ENCODE measurements at places on chromosomes 2 and 18. TPM values are rescaled to one million over a fixed set of nuclear protein-coding genes. Genes with fewer than 3 reads are reported as not detected.

The CACNB4 gene
- 0.25 TPM for total RNA-seq

The VSNL1 gene
- 15.8 TPM for total RNA-seq

The FOXI3 gene
- total RNA-seq: not detected

The KLHL29 gene
- total RNA-seq: 1.1 TPM

The ATOH8 gene
- 23.3 TPM for total RNA-seq

- DNase-seq: no peak
Measured at GRCh38 chr18:63071701-63072141, 247.8 kb downstream of the BCL2 start.

DNA sequence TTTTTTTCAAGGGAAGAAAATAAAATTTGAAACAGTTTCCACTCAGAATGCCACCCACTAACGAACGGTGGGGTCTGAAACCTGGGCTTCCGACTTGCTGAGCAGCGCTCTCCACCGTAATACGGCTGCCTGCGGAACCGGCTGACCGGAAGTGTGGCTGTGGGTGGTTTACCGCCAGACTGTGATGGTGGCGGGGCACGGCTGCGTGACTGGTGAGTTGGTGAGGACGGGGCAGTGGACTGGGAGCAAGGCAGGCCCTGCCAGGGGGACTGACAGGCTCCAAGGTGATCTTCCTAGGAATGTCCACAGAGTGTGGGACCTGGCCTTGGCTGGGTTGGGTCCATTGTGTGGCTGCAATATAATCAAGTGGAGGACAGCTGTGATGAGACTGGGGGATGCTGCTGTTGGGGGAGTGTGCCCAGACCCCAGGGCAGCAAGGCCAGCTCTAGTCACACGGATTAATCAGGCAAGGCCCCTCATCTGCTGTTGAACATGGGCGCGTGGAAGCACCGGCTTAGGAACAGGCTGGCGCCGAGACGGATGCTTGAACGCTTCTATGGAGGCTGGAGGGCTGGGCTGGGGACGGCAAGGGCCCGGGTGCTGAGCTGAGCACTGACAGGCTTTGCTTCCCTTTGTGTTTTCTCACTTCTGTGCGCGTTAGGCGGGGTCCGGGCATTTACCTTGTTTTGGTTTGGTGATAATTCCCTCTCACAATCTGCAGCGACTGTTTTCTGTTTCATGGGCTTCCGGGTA is 357.7 kb upstream of the SPRED2 start:
- DNase-seq: no peak

- no peak for DNase-seq
Measured at GRCh38 chr2:216217904-216218260, 108.7 kb downstream of the XRCC5 start.

GRCh38 chr2:179252423-179252822 is 12.2 kb downstream of the SESTD1 start:
- DNase-seq: no peak

- DNase-seq: no peak
Measured at GRCh38 chr2:49123600-49123999, 30.7 kb downstream of the FSHR start.

- no peak for DNase-seq
Measured at GRCh38 chr2:100674666-100675065, 111.9 kb downstream of the PDCL3 start.

DNA sequence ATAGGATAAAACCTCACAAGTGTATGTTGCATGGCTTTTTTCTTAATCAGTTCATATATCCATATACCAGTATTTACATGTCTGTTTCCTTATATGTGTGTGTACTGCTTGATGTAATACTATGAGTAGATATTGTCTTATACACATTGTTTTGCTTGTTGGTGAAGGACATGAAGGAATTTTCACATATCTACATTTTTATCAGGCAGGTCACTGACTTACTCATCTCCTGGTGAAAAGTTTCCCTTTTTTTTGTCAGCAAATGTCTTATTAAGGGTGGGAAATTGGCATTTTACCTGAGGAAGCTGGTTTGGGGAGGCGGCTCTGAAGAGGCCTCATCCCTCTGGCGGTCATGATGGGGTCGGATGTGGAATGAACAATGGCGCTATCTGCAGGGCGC is 61.4 kb upstream of the LYPD1 start:
- no peak for DNase-seq

- DNase-seq: no peak
Measured at GRCh38 chr2:88212251-88212790, 42.2 kb downstream of the THNSL2 start.

GRCh38 chr2:163347982-163348856 is 387.6 kb downstream of the FIGN start:
- DNase-seq: peak; percentile 75

DNA sequence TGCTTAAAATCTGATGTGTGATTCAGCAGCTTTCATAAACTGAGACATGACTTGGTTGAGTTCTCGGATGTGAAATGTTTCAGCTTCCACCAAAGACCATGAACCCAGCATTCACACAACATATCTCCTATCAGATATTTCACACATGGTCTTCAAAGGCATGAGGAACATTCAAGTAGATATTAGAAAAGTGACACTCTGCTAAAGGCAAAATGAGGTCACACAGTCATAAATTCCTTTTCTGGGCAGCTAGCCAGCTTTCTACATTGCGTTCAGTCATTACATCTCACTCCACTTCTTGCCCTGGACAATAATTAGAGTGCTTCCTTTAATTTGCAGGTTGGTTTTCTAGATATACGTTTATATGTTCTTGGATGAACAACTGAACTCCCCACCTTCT is 96.7 kb downstream of the GAREM1 start:
- DNase-seq: no peak

- no peak for DNase-seq
Measured at GRCh38 chr2:171441470-171441869, 7.4 kb downstream of the DCAF17 start.

DNA sequence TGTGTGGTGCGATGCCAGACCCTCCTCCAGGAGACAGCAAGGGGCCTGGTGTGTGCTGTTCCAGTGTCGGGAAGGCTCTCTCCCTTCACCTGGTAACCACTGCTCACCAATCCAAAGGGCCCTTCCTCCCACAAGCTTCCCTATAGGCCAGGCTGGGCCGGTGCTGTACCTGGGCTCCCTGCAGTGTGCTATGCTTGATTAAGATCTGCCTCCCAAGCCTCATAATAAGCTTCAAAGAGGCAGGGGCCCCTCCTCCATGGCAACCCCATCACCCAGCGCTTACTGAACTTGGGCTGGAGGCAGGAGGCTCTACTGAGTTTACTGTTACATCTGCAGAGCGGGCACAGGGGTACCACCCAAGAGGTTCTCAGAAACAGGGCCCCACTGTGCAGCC is 4.5 kb upstream of the MAL start:
- DNase-seq: no peak
